A549 treated with dexamethasone at 1 μM for 4 hours (cell line): ENCODE measurements at places on chromosomes 11 and 22. TPM values are rescaled to one million over a fixed set of nuclear protein-coding genes. Genes with fewer than 3 reads are reported as not detected.

DEFB131B gene
- not detected in 5 replicates for total RNA-seq

LINC01488 gene
- total RNA-seq = 0.04 to 0.11 TPM in 2 of 5 replicates, not detected in the others

FADD gene
- 55.6 to 65.3 TPM (median 63.7 TPM) in 5 replicates for total RNA-seq

KCNE3 gene
- total RNA-seq = not detected in 5 replicates

EXPH5 gene
- 0.05 to 0.06 TPM (median 0.05 TPM) in 4 of 5 replicates, not detected in the other for total RNA-seq

TBRG1 gene
- 14.5 to 17.1 TPM (median 15.7 TPM) in 5 replicates for total RNA-seq

TMEM25 gene
- 0.28 to 0.70 TPM (median 0.45 TPM) in 5 replicates for total RNA-seq

MS4A3 gene
- total RNA-seq = not detected in 5 replicates

SAA4 gene
- total RNA-seq = not detected in 5 replicates

SLC17A6 gene
- not detected in 5 replicates for total RNA-seq

PAAF1 gene
- total RNA-seq = 9.9 to 13.5 TPM (median 12.4 TPM) in 5 replicates

HPS4 gene
- total RNA-seq = 14.1 to 17.4 TPM (median 16.0 TPM) in 5 replicates

NFAM1 gene
- 0.01 TPM in 1 of 5 replicates, not detected in the others for total RNA-seq

PGA5 gene
- total RNA-seq = not detected in 5 replicates

SMTNL1 gene
- total RNA-seq = not detected in 5 replicates

MRGPRF gene
- total RNA-seq = 0.03 to 0.07 TPM (median 0.05 TPM) in 4 of 5 replicates, not detected in the other

PAK1 gene
- total RNA-seq = 18.4 to 21.1 TPM (median 20.3 TPM) in 5 replicates

SYT9 gene
- total RNA-seq = 0.09 to 0.16 TPM (median 0.15 TPM) in 5 replicates

PATE2 gene
- total RNA-seq = not detected in 5 replicates

APOA4 gene
- not detected in 5 replicates for total RNA-seq

IGHMBP2 gene
- 11.5 to 16.2 TPM (median 14.6 TPM) in 5 replicates for total RNA-seq

MRPL16 gene
- 61.1 to 68.2 TPM (median 66.5 TPM) in 5 replicates for total RNA-seq

XKR3 gene
- not detected in 5 replicates for total RNA-seq

VPREB1 gene
- total RNA-seq = not detected in 5 replicates

NEAT1 gene
- 91.2 to 211 TPM (median 154 TPM) in 5 replicates for total RNA-seq

CASP1 gene
- total RNA-seq = 0.21 to 0.30 TPM (median 0.30 TPM) in 3 of 5 replicates, not detected in the others

OR8J3 gene
- total RNA-seq = not detected in 5 replicates

SESN3 gene
- total RNA-seq = 0.05 to 0.23 TPM (median 0.11 TPM) in 5 replicates

INS gene
- not detected in 5 replicates for total RNA-seq

GGTLC2 gene
- total RNA-seq = not detected in 5 replicates

CRYBB2 gene
- total RNA-seq = 0.13 TPM in 1 of 5 replicates, not detected in the others

C22orf31 gene
- total RNA-seq = not detected in 5 replicates

PIH1D2 gene
- 0.70 to 1.4 TPM (median 1.1 TPM) in 5 replicates for total RNA-seq

NUP50 gene
- 26.1 to 36.4 TPM (median 33.7 TPM) in 5 replicates for total RNA-seq

SNX15 gene
- total RNA-seq = 18.9 to 23.9 TPM (median 22.8 TPM) in 5 replicates

RAPSN gene
- total RNA-seq = 0.15 to 0.32 TPM in 2 of 5 replicates, not detected in the others

IRAG1 gene
- 0.03 to 0.08 TPM (median 0.05 TPM) in 5 replicates for total RNA-seq

SCARF2 gene
- total RNA-seq = 0.73 to 1.2 TPM (median 0.82 TPM) in 5 replicates

UQCC3 gene
- 27.6 to 33.4 TPM (median 28.9 TPM) in 5 replicates for total RNA-seq

CYB5R2 gene
- 3.5 to 6.1 TPM (median 4.0 TPM) in 5 replicates for total RNA-seq
